ENCODE measurements at places on chromosomes 7 and 10.

DNA sequence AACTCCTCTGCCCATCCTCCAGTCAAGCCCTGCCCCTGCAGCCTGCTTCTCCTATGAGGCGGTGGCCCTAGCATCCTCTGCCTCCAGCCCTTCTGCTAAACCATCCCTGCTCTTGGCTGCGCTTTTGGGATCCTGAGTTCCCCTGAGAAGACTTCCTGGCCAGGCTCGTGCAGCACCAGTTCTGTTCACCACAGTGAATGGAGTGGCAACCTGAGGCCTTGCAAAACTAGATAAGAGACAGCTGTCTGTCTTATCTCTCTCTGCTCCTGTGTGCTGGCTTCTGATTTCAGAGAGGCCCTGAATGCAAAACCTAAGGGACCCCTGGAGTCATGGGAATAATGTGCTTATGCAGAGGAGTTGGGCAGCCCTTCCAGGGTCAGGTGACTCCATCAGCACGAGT is 119.2 kb downstream of the TMEM178B start:
- no peak for DNase-seq

- no peak for DNase-seq
These were observed 29.6 kb upstream of the VSIR start for GRCh38 chr10:71802715-71803488.

DNA sequence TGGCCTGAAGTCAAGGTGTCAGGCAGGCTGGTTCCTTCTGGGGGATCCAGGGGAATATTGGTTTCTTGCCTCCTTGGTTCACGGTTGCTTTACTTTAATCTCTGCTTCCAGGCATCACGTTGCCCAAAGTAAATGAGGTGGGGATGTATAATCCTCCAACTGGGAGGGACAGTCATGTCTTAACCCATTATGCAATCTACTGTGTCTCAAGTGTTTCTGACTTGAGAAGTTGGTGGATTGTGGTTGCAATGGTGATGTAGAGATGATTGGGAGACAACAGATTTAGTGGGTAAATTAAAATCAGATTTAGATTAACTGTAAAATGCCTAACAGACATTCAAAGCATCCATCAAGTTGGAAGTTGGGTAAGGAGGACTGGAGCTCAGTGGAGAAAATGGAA is 32.7 kb downstream of the TBXAS1 start:
- no peak for DNase-seq

DNA sequence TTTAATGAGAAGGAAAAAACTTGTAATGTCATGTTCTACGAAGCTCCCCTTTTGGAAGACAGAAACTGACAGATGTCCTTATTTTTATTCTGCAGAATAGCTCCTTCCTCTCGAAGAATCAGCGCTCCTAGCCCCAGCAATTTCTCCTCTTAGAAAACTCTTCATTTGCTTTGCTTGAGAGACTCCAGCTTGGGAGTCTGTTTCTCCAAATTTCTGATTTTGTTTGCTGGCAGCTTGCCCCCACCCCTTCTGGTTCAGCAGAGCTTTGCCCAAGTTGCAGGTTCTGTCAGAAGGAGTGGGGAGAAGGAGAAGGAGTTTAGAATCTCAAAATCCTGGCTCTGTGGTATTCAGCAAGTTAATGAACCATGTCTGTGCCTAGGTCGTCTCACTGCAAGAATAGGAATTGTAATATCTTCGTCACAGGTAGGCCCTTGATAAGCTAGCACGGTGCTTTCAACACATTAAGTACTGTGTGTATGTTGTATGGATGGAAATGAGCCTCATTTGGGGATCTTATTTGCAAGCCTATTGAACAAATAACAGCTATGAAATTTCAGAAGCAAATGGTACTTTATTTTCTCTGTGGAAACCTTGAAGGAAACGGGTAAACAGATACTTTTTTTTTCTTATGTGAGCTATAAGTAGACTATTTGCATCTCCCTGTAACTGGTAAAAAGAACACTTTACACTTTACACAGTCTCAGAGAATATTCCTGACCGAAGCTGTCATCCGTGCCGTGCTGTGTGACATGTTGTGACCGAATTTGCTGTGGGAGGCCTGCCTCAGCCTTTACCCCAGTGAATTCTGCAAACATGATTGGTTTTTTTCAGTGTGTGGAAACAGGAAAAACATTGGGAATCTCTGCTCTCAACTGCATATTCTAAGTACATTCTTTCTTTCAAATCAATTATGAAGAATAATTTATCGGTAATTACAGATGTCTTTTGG is 290.9 kb downstream of the CAMK1D start:
- no peak for DNase-seq

DNA sequence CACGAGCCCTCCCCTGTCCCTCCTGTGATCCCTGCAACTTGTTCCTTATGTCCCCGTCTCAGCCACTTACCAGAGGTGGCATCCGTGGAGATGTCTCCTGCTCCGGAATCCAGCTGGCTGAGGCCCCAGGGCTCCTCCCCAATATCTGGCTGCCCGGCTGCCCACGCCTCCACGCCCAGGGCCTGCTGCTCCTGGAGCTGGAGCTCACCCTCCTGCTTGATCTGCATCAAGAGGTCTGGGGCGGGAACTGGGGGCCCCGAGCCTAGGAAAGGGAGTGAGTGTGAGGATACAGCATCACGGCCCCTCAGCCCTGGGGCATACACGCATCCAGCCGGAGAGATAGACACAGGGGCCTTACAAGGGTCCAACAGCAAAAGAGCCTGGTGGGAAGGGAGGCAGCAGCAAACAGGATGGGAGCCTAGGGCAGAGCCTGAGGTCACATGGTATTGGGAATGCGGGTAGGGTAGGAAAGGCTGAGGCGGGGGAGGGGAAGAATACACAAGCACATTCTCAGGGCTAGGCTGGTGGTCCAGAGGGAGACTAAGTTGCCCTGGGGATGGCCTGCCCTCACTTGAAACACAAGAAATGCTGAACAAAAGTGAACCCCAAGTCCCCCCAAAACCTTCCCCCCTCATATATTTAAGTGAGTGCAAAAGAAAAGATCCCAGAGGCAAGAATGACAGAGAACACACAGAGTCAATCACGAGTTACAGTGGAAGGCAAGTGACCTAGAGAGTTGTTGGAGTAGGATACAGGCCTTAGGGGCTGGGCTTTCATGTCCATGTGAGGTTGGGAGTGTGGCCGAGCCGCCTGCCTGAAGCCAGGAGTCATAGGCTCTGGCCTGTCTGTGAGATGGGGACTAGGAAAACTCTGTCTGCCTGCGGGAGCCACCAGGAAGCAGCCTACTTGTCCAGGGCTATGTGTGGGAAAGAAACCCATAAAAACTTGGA is 16.9 kb upstream of the ZNF777 start:
- DNase-seq, result no peak

DNA sequence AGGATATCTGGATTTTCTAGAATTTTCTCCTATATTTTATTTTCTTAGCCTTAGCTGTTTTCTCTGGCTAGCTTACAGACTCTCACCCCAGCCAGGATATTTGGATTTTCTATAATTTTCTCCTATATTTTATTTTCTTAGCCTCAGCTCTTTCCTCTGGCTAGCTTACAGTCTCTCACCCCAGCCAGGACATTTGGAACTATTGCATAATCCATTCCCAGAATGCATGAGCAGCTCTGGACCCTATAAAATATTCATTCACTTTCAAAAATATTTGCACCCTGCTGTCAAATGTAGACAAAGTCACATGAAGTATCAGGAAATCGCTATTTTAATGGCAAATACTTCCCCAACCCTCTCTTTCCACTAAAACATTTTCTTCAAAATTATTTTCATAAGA is 298.9 kb downstream of the DNAJB6 start:
- DNase-seq, result no peak

- DNase-seq, result no peak
These were observed 103.4 kb upstream of the ANLN start for GRCh38 chr7:36286226-36286625.

Data from stimulated activated CD8-positive, alpha-beta memory T cell treated with anti-CD3 and anti-CD28 coated beads, Interleukin-7, amount 100 ng/mL, for 1 hour (primary cell).